ENCODE measurements at places on chromosomes 2 and 18.

- DNase-seq = no peak
Measured at GRCh38 chr2:193796847-193797246, 1602.1 kb upstream of the TMEFF2 start.

DNA sequence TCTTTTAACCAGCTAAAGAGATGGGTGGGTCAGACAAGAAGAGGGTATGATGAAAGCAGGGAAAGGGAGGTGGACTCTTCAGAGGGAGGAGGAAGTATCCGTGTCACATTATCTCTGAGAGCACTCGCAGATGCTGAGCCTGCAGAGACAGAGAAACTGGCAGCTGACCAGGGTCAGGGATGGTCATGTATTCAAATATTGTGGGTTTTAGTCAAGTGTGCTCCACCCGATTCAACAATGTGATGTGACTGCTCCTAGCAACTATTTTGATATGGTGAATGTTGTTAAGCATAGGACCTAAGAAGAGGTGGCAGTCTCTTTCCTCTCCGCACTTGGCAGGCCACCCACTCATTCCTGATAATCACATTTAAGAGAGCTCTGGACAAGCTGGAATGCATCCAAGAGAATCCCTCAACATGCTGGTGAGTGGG is 1.3 kb upstream of the CLIP4 start:
- DNase-seq = peak; percentile 31

GRCh38 chr2:111227716-111228141 is 107.0 kb downstream of the BCL2L11 start:
- DNase-seq = peak; percentile 54

DNA sequence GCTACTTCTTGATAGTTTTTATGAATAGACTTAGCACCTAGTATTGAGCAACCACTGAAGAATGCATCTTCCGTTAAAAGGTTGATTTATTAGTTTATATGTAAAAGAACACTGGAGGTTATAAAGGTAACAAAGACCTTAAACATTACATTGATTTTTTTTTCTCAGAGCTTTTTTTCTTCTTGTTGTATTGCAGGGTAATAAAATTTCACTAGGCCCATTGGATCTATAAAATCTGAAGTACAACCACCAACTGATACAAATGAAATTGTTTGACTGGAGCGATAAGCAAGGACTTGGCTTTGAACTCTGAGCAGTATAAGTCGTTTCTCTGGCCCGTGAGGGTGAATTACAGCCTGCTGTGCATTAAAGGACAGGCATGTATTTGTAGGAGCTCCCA is 344.0 kb downstream of the LRRTM1 start:
- no peak for DNase-seq

DNA sequence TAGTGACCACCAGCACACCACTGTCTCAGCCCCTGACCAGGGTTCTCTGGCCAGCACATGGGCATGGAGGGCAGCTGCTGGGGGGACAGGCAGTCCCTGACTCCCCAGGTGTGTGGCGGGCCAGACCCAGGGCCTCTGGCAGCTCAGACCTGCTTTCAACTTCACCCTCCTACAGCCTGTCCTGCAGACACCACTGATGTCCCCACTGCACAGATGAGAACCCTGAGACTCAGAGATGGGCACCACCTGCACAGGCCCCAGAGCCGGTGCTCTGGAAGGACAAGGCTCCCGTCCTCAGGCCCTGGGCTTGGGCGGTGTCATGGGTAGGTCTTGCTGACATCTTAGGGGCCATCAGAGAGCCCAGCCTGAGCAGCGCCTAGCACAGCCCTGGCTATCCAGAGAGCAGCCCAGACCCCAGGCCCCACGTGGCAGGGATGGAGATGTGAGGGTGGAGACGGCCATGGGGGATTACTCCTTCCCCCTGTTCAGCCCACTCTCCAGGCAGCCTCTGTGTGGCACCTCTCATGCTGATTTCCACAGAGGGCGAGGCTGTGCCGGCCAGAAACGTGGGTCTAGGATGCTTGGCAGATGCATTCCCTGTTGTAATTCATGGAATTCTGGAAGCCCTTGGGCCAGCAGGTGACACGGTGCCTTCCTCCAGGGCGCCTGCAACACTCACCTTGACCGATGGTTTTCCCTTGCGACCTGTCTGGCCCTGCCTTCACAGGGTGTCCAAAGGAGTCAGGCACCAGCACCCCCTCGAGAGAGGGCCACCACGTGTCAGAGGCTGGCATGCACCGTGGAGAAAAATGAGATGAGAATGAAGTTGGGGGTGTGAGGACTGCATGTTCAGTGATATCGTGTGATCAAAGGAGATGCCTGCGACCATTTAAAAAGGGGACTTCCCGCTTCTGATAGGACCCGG is 61.2 kb upstream of the GLI2 start:
- no peak for DNase-seq

GRCh38 chr2:101533561-101534148 is 58.7 kb upstream of the RFX8 start:
- no peak for DNase-seq

GRCh38 chr2:136131961-136132824 is 14.2 kb upstream of the CXCR4 start:
- no peak for DNase-seq

- no peak for DNase-seq
Measured at GRCh38 chr2:235936493-235936892, 231.7 kb downstream of the GBX2 start.

DNA sequence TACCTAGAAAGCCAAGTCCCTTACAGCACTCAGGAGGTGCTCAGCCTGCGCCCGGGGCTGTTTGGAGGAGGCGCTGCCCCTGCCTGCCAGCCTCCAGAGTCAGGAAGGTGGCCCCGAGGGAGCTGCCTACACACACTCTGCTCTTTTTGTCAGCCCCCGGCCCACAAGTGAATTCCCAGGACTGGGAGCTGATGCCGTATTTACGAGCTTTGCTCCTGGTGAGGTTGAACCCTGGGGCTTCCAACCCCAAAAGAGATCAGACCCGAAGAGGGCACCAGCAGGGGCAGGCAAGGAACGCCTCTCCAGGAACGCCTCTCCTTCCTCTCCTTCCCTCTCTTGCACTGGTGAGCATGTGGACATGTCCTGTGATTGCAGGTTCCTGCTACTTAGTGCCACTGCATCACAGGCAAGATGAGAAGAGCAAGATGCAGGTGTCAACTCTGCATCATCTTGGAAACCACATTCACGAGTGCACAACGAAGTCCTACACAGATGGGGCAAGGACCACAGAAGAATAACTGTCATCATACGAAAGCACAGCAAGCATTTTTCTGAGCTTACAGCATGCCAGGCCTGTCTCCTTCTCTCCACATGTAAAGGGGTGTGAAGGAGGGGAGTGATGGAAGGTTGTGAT is 126.7 kb downstream of the NDUFA10 start:
- no peak for DNase-seq

GRCh38 chr2:40797120-40797519 is 345.2 kb upstream of the SLC8A1 start:
- DNase-seq = peak; percentile 53

DNA sequence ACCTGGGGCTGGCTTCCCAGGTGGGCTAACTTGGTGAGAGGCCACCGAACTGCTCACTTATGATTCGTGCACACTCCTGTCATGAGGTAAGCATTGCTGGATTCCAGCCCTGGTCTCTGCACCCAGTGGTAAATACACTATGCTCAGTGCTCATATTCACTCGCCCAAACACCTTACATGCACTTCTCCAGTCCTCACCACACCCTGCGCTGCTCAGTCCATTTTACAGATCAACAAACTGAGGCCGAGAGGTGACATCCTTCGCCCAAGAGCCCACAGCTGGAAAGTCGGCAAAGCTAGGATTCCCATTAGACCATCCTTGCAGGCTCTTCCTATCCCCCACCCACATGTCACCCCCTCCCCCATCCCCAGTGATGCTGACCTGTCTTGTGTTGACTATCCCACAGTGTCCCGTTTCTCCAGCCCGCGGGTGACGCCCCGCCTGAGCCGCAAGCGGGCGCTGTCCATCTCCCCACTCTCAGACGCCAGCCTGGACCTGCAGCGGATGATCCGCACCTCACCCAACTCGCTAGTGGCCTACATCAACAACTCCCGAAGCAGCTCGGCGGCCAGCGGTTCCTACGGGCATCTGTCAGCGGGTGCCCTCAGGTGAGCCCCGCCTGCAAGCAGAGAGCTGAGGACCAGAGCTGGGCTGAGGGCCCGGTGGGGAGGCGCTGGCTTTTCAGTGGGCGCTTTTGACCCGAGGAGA is 232.8 kb downstream of the GLI2 start:
- DNase-seq = no peak

GRCh38 chr18:9719421-9719981 is 11.4 kb downstream of the RAB31 start:
- peak; percentile 95 for DNase-seq

- no peak for DNase-seq
Measured at GRCh38 chr2:124874219-124874618, 849.1 kb downstream of the CNTNAP5 start.

DNA sequence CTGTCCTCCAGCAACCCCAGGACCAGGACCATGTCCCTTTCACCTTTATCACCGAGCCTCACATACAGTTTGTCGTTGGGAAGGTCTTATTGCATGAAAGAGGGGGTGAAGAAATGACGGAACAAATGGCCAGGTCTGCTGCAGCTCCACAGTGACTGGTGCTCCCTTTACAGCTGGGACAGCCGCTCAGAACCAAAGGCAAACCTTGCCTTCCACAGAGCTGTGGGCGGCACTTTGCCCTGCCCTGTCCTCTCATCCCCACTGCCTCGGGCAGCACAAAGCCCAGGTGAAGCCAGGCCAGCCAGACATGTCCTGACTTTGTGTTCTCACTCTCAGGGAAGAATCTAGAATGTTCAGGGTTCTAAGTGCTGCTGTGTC is 961 bp downstream of the GPR55 start:
- no peak for DNase-seq

DNA sequence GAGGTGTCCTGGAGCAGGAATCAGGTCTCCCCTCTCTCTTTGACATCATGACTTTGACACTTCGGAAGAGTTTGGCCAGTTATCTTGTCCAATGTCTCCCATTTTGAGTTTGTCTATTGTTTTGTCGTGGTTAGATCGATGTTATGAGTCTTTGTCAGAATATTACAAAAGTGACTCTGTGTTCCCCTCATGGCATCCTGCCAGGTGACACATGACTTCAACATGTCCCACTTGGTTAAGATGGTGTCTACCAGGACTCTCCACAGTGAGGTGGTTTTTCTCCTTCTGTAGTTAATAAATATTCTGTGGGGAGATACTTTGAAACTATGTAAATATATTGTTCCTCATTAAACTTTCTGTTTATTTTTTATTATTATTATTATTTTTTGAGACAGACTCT is 76.6 kb upstream of the BZW1 start:
- DNase-seq = no peak

GRCh38 chr2:45930396-45930792 is 278.9 kb downstream of the PRKCE start:
- peak; percentile 56 for DNase-seq
